IPS-NIHi11 (cell line): ENCODE measurements at places on chromosomes 3 and 15.

- no peak for DNase-seq
Measured at GRCh38 chr15:29035336-29036285, 149.8 kb downstream of the APBA2 start.

GRCh38 chr15:51051776-51052175 is 42.9 kb downstream of the TNFAIP8L3 start:
- no peak for DNase-seq

GRCh38 chr3:48561045-48561736 is 2.4 kb downstream of the UCN2 start:
- DNase-seq, result peak; percentile 90

GRCh38 chr3:188472336-188472735 is 318.4 kb downstream of the LPP start:
- DNase-seq, result no peak

- DNase-seq, result no peak
Measured at GRCh38 chr15:40722934-40723333, 28.0 kb downstream of the RAD51 start.

DNA sequence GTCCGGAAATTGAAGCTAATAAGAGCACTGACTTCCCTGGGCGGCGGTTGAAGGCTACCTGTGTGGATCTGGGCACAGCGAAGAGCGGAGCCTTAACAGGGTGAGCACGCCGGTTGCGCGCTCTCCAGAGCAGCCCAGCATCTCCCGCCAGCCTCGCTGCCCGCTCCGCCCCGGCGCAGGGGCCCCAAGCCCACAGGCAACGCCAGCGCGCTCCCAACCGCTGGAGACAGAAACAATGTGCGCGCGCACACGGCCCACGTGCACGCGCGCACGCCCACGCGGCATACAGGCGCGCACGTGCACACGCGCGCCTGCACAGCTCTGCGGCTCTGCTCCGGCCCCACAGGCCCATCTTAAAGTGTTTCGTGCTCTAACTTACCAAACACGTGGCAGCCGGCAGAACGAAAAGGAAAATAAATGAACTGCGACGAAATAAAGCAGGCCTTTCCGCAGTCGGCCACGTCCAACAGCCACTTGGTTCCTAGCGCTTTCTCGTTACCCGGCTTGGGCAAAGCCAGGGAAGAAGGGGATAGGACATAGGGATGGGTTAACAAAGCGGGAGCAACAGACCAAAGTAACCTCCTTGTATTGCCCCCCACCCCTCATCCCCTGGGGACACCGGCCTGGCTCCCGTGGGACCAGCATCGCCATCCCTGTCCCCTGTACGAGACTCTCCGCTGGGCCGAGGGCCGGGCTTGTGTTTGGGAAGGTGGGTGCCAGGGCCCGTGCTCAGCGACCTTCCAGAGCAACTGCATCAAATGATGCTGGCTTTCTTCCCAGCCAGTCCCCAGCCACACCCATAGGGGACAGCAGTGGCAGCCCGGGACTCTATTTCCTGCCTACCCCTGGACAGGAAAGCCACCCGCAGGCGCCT is 203.7 kb downstream of the ABHD5 start:
- peak; percentile 88 for DNase-seq

GRCh38 chr3:158531334-158531733 is 39.7 kb upstream of the MLF1 start:
- no peak for DNase-seq

- no peak for DNase-seq
Measured at GRCh38 chr3:105431200-105431599, 64.5 kb downstream of the ALCAM start.

GRCh38 chr3:64871834-64872249 is 184.0 kb upstream of the ADAMTS9 start:
- no peak for DNase-seq

DNA sequence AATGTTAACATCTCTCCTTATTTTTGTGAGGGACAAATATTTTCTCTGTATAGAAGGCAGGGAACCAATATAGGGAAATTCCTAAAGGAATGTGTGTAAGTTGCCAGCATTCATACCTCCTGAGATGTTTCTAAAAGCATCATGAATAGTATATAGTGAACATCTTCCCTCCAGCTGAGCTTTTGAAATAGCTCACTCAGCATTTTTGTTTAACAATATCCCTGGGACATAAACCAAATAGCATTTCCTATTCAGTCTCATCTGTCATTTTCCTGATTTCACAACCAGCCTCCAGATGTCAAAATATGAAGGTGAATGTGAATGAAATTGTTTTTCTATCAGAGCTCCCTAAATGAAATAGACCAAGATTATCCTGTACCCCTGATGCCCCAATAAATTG is 137.2 kb downstream of the PPM1L start:
- DNase-seq, result no peak

GRCh38 chr15:70014860-70015490 is 82.7 kb downstream of the TLE3 start:
- peak; percentile 87 for DNase-seq

DNA sequence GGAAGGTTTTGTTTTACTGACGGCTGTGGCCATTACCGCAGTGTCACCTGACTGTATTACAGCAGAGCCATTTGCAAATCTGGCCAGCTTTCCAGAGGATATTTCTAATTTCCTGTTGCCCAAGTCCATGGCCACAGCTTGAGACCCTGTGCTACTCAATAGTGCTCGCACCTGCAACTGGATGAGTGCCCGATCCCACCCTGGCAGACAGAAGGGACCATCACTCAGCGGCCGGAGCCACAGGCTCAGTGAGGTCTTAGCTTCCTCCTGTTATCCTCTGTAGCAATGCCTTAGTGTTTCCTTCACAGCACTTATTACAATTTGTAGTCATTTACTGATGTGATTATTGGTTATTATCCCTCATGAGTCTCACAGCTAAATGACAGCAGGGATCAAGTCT is 184.8 kb downstream of the LRRN1 start:
- no peak for DNase-seq

GRCh38 chr15:50916400-50916799 is 7.9 kb downstream of the AP4E1 start:
- DNase-seq, result no peak

DNA sequence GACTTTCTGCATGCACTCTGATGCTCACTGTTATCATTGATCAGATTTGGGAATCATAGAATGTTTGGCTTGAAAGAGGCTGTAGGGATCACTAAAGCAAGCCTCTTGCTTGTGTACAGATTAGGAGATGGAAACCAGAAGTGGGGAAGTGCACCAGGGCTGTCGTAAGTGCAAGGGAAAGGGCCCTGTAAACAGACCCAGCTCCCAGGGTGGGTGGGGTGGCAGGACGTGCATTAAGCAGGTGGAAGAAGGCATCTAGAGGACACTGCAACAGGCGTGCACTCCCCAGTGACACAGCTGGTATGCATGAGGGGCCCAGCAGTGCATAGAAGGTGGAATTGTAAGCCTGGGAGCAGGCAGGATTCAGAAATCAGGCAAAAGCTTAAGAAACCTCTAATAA is 58.0 kb upstream of the SLC7A14 start:
- no peak for DNase-seq

- no peak for DNase-seq
Measured at GRCh38 chr3:159960188-159961148, 28.2 kb upstream of the IL12A start.

GRCh38 chr3:186784820-186785494 is 1.6 kb downstream of the EIF4A2 start:
- DNase-seq, result no peak

- no peak for DNase-seq
Measured at GRCh38 chr15:33808720-33809457, 159.4 kb upstream of the CHRM5 start.

DNA sequence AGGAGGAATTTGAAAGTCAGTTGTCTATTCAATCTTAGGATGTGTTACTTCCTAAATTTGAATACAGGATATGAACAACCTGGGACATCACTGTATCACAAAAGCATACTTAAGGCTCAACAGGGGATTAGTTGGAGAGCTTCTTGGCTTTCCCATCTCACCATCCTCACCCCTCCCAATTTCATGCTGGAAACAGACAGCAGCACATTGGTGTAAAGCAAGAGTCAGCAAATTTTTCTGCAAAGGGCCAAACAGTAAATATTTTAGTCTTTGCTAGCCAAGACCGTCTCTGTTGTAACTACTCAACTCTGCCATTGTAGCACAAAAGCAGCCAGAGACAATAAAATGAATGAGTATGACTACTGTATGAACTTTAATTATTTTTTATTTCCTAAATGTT is 94.9 kb downstream of the ERC2 start:
- DNase-seq, result peak; percentile 28

GRCh38 chr15:73081321-73081958 is 29.2 kb downstream of the NEO1 start:
- DNase-seq, result no peak

DNA sequence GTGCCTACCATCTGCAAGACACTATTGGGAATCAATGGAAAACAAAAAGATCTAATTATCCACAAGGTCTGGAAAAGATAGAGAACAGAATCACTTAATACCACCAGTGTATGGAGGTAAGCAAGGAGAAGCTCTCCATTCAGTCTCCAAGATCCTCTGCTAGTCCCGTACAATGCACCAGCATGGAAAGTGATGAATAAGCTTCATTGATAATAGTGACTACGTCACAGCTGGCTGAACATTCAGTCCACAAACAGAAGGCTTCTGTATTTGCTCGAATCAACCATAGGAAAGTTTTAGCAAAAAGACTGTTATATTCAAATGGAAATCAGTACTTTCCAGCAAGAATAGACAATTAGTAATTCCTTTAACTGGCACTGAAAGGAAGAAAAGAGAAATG is 42.9 kb downstream of the IGSF11 start:
- DNase-seq, result no peak

DNA sequence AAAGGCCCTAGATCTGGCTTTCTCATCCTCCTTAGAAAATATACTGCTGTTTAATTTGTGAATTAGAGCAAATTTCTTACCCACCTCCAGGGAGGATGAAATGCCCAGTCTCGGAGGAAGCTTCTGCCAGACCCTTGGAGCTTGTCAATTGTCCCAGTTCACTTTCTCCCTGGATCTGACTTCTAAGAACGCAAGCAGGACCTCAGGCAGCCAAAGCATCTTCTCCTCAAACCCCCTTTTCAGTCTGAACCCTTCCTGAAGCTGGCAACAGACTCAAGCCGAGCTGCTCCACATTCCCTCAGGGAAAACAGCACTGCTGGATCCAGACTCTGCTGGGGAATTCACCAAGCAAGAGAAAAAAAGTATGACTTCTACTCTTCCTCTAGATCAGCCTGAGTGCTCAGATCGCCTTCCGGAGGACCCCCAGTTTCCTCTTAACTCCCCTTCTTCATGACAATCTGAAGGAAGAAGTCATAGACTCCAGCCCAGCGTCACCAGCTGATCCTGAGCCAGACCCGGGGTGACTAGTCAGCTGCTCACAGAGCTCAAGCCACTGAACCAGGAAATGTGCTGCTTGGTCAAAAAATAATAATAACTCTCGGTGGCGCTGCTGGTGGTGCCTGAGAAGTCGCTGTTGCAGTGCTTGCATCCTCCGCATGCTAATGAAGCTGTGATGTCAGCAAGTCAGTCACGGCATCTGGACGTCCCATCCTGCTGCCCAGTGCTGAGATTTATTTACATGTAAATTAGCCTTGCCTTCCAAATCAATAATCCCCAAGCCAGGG is at the start of gene PRICKLE2:
Gene PRICKLE2 (minus strand): TSS at position 641 of the 785 bp plus-strand sequence. CDS start 26,539 bp downstream, outside the sequence.
- DNase-seq, result peak; percentile 67

- DNase-seq, result no peak
Measured at GRCh38 chr3:171058058-171058457, 31.5 kb upstream of the SLC2A2 start.

- no peak for DNase-seq
Measured at GRCh38 chr3:106685745-106686144, 691.5 kb upstream of the CCDC54 start.

- no peak for DNase-seq
Measured at GRCh38 chr3:170508839-170509238, 77.0 kb downstream of the SLC7A14 start.

DNA sequence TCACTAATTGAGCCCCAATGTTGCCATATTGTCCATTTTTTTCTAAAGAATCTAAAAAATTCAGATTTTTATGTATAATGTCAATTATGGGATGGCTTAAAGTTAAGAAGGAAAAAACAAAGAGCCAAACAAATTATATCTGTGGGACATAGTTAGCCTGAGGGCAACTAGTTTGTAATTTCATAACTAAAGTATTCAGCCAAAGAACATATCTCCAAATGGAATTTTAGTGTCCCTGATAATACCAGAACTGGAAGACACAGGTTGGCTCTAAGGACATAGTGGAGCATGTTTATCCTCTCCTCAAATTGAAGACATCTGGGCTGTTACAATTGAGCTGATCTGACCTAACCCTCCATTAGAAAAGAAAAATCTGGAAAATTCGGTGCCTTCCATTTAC is 144.2 kb downstream of the IL1RAP start:
- no peak for DNase-seq

DNA sequence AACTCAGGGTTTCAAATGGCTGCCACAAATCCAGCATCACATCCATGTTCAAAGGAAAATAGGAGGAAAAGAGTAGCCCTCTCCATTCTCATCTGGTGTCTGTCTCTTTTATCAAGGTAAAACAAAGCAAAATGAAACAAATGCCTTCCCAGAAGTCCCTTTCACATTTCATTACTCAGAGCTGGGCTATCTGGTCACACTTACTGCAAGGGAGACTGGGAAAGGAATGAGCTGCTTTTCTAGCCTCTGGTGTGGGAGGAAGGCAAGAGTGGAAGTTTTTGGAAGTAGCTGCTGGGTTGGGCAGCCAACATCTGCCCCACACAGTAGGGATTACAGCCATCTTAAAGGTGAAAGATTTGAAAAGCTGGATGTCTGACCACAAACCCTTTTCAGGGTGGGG is 51.8 kb downstream of the KLF15 start:
- no peak for DNase-seq

GRCh38 chr15:58136731-58137130 is 1.4 kb upstream of the AQP9 start:
- no peak for DNase-seq

DNA sequence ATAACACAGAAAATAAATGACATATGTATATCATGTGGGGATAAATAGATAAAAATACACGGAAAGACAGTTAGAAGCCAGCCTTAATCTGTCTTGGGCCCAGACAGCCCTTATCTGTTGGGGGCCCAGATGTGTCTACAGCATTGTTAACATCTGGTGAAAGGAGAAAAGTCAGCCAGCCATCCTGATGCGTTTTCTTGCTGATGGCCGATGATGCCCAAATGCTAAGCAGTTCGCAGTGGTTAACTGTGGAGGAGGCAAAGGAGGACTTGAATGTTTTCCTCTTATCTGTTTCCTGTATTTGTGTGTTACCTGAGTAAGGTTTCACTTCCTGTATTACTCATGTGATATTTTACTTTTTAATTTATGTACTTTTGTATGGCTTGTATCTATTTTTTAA is 46.2 kb downstream of the NOX5 start:
- no peak for DNase-seq

DNA sequence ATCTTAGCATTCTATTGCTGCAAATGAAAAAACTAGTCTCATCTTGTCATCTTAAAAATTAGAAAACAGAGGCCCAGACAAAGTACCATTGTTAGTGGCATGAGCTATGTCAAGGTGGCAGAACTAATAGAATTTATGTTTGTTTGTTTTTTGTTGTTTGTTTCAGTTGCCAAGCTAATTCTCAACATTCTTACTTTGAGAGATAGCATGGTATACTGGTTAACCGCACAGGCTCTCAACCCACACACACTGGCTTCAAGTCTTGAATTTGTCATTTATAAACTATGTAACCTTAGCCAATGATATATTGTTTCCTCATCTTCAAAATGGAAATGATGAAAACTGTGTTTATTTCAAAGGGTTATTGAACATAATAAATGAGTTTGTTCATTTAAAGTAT is 367.6 kb upstream of the PLSCR5 start:
- no peak for DNase-seq

GRCh38 chr15:95995375-95996168 is 334.9 kb upstream of the NR2F2 start:
- no peak for DNase-seq

- DNase-seq, result no peak
Measured at GRCh38 chr15:74368121-74368520, 675 bp upstream of the CYP11A1 start.
